Fibroblast of skin of left biceps (primary cell): ENCODE measurements at places on chromosomes 12 and 14.

DNA sequence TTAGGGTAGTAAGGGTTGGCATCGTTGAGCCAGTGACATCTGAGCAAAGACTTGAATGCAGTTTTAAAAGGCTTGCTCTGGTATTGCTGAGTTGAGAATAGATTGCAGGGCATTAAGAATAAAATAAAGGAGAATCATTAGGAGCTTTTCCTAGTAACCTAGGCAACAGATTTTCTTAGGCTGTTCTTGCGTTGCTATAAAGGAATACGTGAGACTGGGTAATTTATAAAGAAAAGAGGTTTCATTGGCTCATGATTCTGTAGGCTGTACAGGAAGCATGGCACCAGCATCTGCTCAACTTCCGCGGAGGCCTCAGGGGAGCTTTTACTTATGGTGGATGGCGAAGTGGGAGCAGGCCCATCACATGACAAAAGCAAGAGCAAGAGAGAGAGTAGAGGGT is 97.4 kb downstream of the RAD51B start:
- DNase-seq = no peak

- peak; percentile 29 for DNase-seq
Observed at GRCh38 chr12:53006810-53007309, 604 bp downstream of the EIF4B start.

- no peak for DNase-seq
Observed at GRCh38 chr14:32142341-32142740, 59.5 kb upstream of the RNU6-7 start.

GRCh38 chr12:71954861-71955260 is 16.2 kb downstream of the TPH2 start:
- DNase-seq = no peak

DNA sequence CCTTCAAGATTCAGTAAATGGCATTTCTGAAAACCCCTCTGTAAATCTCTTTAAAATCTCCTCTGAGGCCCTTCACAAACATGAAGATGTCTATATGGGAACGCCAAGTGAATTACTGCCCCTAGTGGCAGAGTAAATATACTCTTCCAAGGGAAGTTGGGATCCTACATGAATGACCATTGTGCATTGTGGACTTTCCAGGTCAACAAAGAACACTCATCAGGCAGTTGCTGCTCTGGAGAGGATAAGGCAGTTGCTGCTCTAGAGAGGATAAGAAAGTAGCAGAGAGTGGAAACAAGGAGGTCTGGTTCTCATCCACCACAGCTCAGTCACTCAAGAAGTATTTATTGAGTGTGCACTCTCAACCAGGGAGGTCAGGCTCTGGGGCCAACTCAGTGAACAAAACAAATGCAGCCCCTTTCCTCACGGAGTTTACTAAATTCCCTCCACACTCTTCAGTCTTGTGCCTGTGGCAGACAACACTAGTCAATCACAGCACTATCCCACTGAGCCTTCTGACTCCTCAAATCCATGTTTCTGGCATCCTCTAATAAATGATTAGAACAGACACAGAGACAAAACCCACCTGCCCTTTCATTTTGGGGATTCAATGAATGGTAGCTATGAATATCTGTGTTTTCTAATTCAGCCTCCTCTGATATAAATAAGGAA is 52.9 kb downstream of the SVOP start:
- DNase-seq = no peak

DNA sequence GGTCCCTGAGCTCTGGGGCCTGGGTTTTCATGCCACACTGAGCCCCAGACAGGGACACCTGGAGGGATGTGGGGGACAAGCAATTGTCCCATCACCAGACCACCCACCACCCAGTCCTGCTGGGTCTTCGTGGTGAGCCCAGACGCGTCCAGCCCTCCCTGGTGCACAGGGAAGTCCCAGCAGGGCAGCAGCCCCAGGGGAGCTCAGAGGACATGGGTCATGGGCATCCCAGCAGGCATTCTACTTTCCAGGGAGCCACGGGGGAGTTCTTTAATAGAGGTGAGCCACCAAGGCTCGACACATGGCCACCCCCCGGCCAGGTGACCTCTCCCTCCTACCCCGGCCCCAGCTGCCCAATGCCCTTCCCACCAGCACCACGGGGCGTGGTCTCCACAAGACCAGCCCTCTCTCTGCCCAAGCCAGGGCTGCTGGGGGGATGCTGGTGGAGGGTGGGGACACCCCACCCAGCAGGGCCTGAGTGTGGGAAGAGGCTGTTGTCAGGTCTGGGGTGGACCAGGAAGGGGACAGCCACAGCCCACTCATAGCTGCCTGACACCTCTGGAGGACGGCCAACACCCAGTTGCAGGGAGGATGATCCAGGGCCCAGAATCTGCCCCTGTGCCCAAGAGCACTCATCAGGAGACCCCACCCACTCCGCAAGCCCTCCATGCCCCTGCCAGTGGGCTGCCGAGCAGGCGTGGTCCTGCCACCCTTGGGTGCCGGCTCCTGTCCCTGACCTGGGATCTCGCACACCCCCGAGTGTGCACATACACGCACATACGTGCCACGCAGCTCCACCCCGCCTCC is 14.1 kb downstream of the AKT1 start:
- no peak for DNase-seq
